ENCODE measurements at places on chromosomes 7 and 10.
A peak's percentile ranks its signal among the peaks of the same experiment; 100 is the strongest.

GRCh38 chr7:20788420-20788990 lies 1.8 kb upstream of the SP8 start:
- DNase-seq: no peak

- peak; percentile 50 for DNase-seq
These were observed 327.1 kb downstream of the BICC1 start for GRCh38 chr10:58839771-58840170.

DNA sequence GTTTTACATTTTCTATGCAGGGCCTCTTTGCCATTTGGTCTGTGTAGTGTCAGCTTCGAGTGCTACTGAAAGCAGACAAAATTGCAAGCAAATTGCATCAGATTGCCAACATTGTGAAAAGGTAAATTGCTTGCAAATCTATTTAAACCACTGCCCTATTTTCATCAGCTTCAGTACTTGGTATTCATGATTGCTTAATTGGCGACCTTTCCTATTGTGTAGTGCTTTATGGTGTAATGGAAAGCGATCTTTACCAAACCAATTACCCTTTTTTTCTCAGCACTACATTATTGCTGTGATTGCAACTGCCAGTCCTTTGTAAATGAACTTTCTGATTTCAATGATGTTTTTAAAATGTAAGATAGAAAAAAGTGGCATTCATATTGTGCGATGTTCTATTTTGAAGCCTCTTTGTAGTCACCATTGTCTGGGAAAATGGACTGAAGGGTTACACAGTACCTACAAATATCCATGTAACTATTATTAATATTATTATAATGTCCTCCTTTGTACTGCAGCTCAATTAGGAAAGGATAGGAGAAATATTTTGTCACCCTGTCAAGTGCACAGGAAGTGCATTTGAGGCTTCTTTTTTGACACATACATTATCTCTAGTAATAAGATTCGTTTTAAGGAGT lies 177.7 kb upstream of the SP8 start:
- no peak for DNase-seq

DNA sequence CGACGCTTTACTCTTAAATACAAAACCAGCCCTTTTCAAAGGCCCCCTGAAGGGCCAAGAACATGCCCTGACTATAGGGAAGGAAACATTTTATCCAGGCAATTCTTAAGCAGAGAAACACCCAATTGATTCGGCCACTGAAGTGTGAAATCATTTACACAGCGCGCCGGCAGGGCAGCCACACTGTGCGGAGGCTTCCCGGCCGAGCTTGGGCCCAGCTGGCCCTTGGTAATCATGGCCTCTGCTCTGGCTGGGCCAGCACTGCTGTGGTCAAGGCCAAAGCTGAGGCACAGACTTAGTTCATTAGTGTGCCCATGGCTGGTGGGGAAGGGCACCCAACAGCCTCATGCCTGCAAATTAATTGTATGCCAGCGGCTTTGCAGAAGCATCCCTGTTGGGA lies 143.7 kb upstream of the HABP2 start:
- no peak for DNase-seq

- DNase-seq: peak; percentile 13
These were observed 29.2 kb downstream of the FAM3C start for GRCh38 chr7:121366852-121367431.

GRCh38 chr7:80583901-80584300 lies 54.5 kb upstream of the CD36 start:
- DNase-seq: peak; percentile 69

GRCh38 chr7:127600885-127601284 lies 7.3 kb downstream of the FSCN3 start:
- no peak for DNase-seq

GRCh38 chr10:131816941-131817700 lies 83.7 kb upstream of the PPP2R2D start:
- no peak for DNase-seq

- no peak for DNase-seq
These were observed 49.9 kb downstream of the ANK3 start for GRCh38 chr10:60339757-60340156.

DNA sequence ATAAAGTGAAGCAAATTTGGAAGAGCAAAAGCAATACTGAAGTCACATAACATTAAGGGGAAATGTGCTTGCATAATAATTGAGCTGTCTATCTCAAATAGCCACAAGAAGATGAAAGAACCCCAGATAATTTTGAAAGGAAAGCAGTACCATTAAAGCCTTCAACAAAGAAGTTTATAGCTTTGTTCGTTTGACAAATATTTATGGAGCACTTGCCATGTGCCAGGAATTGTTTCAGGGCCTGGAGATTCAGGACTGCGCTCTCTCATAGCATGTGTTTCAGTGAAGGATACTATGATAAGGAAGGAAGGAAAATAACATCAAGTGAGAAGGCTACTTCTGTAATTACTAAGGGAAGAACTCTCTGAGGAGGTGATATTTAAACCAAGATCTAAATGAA lies 212.3 kb upstream of the CSTF2T start:
- no peak for DNase-seq

DNA sequence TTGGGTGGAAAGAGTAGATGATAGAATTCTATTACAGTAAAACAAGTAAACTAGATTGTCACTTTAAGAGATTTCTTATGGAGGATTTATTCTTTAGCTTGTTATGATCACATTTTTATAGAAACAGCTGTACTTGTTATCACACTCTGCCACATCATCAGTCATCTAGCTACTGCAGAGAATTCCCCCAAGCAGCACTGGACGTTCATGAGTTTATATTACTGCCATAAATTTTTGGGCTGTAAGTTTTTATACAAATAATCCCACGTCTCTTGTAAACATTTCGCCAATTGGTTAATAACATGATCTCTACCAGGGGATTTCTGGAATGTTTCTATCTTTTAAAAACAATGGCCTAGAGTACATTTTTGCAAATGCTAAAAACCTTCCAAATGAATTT lies 238.8 kb downstream of the POLR1F start:
- DNase-seq: no peak

GRCh38 chr7:150879345-150879744 lies 27.0 kb downstream of the AOC1 start:
- DNase-seq: no peak

GRCh38 chr7:16644157-16644556 lies 1.4 kb downstream of the ANKMY2 start:
- no peak for DNase-seq

DNA sequence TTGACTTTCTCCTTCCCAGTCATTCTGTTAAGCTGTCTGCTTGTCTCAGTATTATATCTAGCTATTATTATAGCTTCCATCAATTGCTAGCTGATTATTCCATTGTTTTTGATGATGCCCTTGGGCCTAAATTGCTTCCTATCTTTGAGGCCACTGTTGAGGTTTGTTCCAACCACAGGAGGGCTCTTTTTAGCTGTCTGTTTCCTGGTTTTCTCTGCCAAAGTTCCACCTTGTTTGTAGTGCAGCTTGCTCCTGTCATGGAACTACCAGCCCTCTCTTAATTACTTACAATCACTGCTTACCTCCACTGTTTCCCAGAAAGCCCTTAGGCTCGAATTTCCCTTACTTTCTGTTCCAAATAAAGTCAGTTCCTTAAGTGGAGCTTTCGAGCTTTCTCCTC lies 118.7 kb upstream of the SEC61G start:
- no peak for DNase-seq

- DNase-seq: no peak
These were observed 43.1 kb upstream of the DDC start for GRCh38 chr7:50608196-50608906.

- DNase-seq: peak; percentile 36
These were observed 9.2 kb downstream of the BNIP3 start for GRCh38 chr10:131972474-131973071.

GRCh38 chr7:149420006-149420405 lies 40.9 kb downstream of the ZNF777 start:
- no peak for DNase-seq

DNA sequence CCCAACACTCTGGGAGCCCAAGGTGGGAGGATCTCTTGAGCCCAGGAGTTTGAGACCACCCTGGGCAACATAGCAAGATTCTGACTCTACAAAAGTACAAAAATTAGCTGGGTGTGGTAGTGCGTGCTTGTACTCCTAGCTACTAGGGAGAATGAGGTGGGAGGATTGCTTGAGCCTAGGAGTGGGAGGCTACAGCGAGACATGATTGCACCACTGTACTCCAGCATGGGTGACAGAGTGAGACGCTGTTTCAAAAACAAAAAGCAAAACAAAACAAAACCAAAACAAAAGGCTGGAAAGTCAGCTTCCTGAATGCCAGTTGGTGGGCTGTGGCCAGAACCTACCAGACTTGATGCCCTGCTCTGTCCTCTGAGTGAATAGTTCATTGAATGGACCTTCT lies 242.8 kb downstream of the PHTF2 start:
- no peak for DNase-seq

DNA sequence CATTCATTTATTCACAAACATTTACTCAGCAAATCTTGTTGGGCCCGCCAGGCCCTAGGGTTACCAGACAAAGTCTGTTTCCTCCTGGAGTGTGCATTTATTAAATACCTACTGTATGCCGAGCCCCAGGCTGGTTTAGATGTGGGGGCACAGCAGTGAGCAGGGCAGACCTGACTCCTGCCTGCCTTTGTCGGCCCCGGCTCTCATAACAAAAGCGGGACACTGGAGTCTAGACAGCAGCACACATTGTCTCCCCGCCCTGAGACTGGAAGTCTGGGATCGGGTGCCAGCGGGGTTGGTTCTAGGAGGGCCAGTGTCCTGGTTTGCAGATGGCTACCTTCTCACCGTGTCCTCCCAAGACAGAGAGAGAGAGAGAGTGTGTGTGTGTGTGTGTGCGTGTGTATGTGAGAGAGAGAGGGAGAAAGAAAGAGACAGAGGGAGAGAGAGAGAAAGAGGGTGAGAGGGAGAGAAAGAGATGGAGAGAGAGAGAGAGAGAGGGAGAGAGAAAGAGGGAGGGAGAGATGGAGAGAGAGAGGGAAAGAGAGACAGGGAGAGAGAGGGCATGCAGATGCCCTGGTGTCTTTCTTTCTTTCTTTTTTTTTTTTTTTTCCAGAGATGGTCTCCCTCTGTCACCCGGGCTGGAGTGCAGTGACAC lies 25.9 kb downstream of the ELFN1 start:
- no peak for DNase-seq

- no peak for DNase-seq
These were observed 45.0 kb downstream of the SEMA3A start for GRCh38 chr7:84149573-84149972.

DNA sequence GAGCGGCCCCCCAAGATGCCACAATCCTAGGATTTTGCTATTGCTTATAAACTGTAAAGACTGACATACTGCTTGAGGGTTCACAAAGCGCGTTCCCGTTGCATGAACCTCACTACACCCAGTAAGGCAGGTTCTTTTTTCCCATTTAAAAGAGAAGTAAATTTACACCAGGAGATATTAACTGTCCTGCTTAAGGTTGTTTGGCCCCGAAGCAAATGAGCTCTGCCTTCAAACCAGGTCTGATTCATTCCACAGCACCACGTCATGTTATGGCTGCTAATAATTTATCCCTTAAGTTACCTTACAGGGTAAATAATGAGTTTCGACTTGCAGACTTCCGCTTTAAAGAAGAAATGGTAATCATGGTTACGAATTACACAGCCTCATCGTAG lies 559 bp upstream of the FKBP14 start:
- DNase-seq: peak; percentile 65

GRCh38 chr7:105477908-105478307 lies 44.2 kb downstream of the PUS7 start:
- DNase-seq: no peak

- DNase-seq: no peak
These were observed 160.0 kb upstream of the PCDH15 start for GRCh38 chr10:54961040-54961439.

DNA sequence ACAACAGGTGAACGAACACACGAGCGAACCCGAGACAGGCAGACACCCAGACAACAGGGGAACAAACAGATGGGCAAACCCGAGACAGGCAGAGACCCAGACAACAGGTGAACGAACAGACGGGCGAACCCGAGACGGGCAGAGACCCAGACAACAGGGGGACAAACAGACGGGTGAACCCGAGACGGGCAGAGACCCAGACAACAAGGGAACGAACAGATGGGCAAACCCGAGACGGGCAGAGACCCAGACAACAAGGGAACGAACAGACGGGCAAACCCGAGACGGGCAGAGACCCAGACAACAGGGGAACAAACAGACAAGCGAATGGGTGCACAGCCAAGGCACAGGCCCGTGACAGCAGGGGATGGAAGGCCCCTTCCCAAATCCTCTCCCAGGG lies 264.7 kb downstream of the ELFN1 start:
- no peak for DNase-seq

DNA sequence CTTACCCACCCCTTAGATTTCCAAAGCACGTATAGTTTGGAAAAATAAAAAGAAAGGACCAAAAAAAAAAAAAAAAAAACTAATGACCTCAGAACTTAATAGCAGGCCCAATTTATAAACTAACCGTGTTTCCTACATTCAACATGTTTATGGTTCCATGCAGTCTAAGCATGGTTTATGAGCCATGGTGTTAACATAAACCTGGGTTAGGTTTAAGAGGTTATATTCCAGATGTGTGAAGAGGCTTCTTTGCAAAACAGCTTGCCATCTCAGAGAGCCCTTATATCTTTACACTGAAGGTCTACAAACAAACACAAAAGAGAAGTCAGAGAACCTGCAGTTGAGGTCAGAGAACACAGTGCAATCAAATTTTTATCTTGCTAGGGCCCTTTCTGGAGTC lies 15.8 kb downstream of the TMEM254 start:
- no peak for DNase-seq

DNA sequence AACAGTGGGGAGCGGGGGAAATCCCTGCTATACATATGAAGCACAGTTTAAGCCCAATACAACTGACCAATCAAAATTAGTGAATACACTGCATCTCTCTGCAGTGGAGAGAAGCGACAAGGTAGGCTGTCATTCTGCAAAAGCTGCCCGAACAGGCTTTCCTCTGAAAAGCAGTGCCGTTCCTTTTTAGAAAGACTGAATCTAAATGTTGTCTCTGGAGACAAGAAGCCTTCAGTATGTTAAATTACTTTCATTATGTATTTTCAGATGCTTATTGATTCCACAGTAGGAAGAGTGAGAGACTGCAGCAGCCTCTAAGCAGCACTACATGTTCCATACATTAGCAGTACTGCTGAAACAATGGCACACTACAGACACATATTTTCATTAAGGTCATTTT lies at the start of gene GPR22:
TSS of gene GPR22 (plus strand) at position 129 of the 400 bp plus-strand sequence. CDS start 4,004 bp downstream, outside the sequence.
- no peak for DNase-seq

DNA sequence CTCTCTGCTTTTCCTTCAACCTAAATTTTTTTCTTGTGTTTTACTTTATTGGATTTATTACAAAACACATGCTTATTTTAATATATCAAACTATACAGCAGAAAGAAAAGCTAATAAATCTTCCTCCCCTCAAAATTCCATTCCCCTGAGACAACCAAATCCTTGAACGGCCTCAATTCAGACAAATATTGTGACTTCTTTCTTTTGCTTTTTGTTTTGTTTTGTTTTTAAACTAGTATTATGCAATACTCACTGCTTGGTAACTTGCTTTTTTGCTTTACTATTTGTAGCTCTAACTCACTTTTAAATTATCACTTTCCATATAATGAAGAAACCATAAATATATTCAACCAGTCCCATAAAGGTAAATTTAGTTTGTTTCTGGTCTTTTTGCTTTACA lies 59.4 kb upstream of the CDK1 start:
- DNase-seq: peak; percentile 7

GRCh38 chr10:126064512-126064911 lies 168.1 kb downstream of the FANK1 start:
- no peak for DNase-seq

GRCh38 chr10:89384474-89385340 lies 6.9 kb downstream of the IFIT1B start:
- no peak for DNase-seq
